ENCODE measurements at places on chromosomes 4 and X.

GRCh38 chrX:9988762-9989161 is 21.6 kb downstream of the CLDN34 start:
- DNase-seq, result no peak

- no peak for DNase-seq
Observed at GRCh38 chrX:150517303-150517910, 51.0 kb upstream of the MTM1 start.

DNA sequence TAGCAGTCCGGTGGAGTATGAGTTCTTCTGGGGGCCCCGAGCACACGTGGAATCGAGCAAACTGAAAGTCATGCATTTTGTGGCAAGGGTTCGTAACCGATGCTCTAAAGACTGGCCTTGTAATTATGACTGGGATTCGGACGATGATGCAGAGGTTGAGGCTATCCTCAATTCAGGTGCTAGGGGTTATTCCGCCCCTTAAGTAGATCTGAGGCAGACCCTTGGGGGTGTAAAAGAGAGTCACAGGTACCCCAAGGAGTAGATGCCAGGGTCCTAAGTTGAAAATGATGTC is 852 bp downstream of the MAGEH1 start:
- DNase-seq, result no peak

GRCh38 chr4:120927801-120928409 is 5.4 kb upstream of the PRDM5 start:
- DNase-seq, result no peak

DNA sequence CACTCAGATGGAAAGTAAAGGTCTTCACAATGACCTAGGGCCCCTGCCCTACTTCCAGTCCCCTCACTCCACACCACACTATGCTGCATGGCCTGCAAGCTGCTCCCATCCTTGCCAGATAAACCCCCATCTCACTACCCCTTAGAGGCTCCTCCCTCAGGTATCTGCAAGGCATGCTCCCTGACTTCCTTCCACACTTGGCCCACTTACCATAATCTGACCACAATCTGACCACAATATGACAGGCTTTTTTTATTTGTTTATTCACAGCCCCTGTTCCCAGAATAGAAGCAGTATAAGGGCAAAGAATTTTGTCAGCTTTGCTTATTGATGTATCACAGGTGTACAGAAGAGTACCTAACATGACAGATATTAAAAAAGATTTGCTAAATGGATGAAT is 124.7 kb downstream of the CAMK2D start:
- no peak for DNase-seq

DNA sequence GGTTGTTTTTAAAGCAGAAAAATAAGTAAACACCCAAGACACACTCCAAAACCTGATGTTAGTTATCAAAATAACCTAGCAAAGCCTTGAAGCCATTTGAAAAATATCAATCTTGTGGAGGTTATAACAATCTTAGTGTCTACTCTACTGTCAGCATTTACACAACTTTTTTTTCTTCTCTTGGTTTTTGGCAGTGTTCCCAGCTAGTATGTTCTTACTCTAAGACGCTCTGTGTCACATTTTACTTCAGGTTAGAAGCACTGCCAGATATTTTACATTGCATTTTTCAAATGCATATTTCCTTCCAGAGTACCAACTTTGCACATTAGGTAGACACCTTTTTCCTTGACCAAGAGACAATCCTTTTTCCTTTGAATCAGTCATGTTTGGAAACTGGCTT is 114.0 kb upstream of the INPP4B start:
- DNase-seq, result no peak

- DNase-seq, result peak; percentile 70
Observed at GRCh38 chrX:154980330-154981115, 42.0 kb downstream of the F8 start.

GRCh38 chr4:184359888-184360287 is 114.5 kb downstream of the IRF2 start:
- DNase-seq, result no peak

DNA sequence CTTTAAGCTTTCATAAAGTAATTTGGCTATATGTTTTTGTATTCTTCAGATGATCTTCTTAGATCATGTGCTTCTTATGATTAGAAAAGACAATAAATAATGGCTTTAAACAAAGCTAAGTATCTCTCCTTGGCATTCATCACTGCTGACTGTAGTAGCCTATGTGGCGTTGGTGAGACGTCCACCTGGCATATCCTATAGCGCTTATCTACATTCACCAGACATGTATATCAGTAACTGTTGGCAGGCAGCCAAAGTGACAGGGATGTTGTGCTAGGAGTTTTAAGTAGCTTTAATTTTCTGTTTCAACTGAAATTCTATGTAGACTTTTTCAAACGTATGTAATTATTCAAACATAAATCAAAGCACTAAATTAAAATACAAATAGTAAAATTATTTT is 276.4 kb downstream of the IL15 start:
- no peak for DNase-seq

DNA sequence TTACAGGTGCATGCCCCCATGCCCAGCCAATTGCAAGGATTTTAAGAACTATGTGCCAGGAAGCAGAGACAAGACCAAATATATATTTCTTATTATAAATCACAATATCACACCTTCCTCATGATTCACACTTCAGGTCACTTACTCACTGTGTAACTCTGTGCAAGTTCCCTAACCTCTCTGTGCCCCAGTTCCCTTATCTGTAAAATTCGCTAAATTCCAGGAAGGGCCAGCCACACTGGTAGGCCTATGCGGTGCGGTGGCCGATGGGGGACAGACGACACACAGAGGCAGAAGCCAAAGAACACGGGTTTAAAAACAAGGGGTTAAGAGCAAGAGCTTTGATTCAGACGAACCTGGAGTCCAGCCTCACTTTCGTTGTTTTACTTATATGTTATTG is 2.8 kb downstream of the TRIM2 start:
- DNase-seq, result no peak

GRCh38 chr4:90403781-90404180 is 276.6 kb downstream of the CCSER1 start:
- no peak for DNase-seq

DNA sequence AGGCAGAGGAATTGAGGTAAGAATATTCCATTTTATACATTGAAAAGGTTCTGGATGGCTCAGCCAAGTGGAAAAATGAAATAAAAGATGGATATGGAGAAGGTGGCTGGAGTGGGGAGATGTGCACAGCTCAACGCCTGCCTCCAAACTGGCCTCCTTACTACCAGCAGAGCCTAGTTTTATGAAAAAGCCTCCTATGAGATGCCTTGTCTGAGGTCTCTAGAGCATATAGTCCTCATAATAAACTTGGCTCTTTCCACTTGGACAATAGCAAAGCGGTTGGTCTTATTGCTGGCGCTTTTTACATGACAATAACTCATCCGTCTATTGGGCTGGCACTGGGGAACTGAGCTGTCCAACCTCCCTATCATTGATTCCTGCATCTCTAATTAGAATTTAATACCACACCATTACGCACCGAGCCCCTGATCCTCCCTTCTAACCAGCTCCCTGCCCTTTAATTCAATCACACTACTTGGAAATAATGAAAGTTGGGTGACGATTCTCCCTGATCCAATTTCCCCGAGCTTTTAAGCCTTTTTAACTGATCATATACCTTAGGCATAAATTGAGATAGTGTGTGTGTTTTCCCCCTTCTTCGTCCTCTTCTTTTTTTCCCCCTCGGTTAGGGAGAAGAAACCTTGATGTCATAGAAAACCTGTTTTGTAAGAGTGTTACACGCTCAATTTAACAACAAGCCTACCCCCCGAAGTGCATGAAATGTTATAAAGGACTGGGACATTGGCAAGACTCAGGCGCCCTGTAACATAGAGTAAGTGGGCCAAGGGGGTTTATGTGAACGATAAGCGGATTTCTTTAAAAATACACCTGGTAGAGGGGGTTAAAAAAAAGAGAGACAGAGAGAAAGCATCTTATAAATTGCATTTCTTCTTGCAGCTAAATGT is at the start of gene PHOX2B:
Gene PHOX2B, minus strand, starts transcription at position 155 of the 905 bp plus-strand sequence. Its CDS starts 115 bp downstream, at position 40.
- no peak for DNase-seq

GRCh38 chrX:39736216-39737211 is 361.2 kb downstream of the BCOR start:
- no peak for DNase-seq

DNA sequence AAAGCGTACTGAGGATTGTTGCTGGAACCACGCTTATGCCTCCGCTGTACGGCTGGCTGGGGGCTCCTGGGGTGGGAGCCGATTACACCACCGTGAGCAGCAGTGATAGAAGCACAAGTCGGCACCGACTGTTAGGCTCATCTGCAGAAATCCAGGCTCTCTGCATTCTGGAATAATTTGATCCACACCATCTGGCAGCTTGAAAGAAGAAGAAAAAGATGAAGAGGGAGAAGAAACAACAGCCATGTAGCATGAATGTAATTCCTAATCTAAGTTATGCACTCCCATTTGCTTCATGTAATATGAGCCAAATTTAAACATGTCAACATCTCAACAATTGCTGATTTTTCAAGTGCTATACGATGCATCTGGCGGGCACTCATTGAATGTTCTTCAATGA is 84.6 kb upstream of the DHX15 start:
- DNase-seq, result no peak

DNA sequence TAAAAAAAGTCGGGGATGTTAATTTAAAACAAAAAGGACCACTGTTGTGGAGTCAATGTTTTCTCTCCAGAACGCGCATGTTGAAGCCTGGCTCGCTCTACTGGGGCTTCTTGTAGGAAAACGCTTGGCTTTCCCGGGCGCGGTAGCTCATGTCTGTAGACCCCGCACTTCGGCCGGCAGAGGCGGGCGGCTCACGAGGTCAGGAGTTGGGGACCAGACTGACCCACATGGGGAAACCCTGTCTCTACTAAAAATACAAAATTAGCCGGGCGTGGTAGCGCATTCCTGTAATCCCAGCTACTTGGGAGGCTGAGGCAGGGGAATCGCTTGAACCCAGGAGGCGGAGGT is 15.6 kb downstream of the NELFA start:
- no peak for DNase-seq

- no peak for DNase-seq
Observed at GRCh38 chr4:149980121-149980682, 98.0 kb upstream of the DCLK2 start.

DNA sequence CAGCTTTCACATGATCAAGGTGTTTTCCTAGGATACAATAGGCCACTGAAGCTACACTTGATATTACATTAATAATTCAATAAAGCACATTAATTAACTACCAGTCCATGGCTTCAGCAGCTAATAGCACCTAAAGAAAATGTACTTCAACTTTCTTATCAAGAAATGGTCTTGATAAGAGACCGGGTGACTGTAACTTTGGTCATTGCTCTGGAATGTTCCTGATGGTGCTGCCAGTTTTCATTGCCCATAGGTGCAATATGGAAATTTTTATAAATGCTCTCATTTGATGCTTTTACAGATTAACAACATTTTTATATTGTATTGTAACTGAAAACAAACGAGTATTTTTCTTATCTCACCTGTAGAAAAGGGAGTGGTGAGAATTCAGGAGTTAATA is 165.4 kb downstream of the SHROOM3 start:
- DNase-seq, result no peak

DNA sequence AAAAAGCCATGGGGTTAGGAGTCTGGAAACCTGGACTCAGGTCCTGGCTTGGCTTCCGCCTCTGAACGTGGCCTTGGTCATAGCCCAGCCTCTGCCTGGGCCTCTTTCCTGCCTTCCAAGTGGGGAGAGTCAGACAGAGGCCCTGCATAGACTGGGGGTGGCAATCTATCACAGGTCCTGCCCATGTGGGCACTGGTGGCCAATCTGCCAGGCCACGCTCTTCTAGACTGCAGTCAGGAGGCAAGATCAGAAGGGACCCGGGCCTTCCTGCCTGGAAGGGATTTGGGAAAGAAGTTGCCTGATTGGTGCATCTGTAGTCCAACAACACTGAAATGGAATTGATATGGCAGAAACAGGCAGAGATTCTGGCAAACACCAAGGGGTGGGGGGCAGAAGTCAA is 46.1 kb downstream of the CNGA2 start:
- DNase-seq, result no peak

GRCh38 chr4:18012134-18012806 is 9.3 kb downstream of the LCORL start:
- no peak for DNase-seq

DNA sequence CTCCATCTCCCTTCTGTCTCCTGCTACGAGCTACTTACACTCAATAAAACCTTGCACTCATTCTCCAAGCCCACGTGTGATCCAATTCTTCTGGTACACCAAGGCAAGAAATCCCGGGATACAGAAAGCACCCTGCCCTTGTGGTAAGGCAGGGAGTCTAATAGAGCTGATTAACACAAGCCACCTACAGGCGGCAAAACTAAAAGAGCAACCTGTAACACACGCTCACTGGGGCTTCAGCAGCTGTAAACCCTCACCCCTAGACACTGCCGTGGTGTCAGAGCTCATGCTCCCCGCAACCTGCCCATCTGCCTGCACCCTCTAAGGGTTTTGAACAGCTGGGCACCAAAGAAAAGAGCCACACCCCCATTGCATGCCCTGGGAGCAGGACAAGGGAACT is 755.4 kb upstream of the HTR2C start:
- no peak for DNase-seq

- no peak for DNase-seq
Observed at GRCh38 chrX:10288373-10288975, 131.7 kb downstream of the CLCN4 start.

- no peak for DNase-seq
Observed at GRCh38 chrX:138692591-138692990, 18.9 kb downstream of the FGF13 start.

DNA sequence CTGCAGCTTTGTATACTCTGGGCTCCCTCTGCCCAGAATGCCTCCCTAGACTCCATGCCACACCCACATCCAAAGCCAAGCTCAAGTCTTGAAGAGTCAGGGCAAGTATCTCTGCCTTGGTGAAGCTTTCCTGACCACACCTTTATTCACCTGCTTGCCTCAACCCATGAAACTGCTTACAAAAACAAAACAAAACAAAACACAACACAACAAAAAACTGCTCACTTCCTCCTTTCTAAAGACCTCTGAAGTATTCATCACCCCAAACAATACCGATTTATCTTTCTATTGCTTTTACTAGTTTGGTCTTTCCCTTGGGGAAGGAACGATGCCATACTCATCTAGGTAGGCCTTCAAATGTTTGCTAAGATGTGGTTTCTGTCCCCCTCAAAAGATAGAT is 45.0 kb downstream of the TMEM165 start:
- no peak for DNase-seq

GRCh38 chrX:19097553-19098283 is 24.6 kb downstream of the ADGRG2 start:
- DNase-seq, result no peak

GRCh38 chr4:127327491-127327890 is 305.3 kb upstream of the INTU start:
- DNase-seq, result no peak

- no peak for DNase-seq
Observed at GRCh38 chrX:40943093-40943641, 142.1 kb upstream of the USP9X start.

- no peak for DNase-seq
Observed at GRCh38 chr4:3219761-3220475, 29.0 kb upstream of the MSANTD1 start.

GRCh38 chr4:174697896-174698295 is 131.2 kb downstream of the GLRA3 start:
- no peak for DNase-seq

- DNase-seq, result no peak
Observed at GRCh38 chrX:124249345-124249744, 83.1 kb upstream of the TEX13D start.

Measured in stimulated activated CD4-positive, alpha-beta T cell treated with anti-CD3 and anti-CD28 coated beads, Interleukin-12 subunit alpha, Interleukin-12 subunit beta, amount 100 ng/mL, for 24 hours (primary cell).